ENCODE measurements at places on chromosomes 6 and 20.

DNA sequence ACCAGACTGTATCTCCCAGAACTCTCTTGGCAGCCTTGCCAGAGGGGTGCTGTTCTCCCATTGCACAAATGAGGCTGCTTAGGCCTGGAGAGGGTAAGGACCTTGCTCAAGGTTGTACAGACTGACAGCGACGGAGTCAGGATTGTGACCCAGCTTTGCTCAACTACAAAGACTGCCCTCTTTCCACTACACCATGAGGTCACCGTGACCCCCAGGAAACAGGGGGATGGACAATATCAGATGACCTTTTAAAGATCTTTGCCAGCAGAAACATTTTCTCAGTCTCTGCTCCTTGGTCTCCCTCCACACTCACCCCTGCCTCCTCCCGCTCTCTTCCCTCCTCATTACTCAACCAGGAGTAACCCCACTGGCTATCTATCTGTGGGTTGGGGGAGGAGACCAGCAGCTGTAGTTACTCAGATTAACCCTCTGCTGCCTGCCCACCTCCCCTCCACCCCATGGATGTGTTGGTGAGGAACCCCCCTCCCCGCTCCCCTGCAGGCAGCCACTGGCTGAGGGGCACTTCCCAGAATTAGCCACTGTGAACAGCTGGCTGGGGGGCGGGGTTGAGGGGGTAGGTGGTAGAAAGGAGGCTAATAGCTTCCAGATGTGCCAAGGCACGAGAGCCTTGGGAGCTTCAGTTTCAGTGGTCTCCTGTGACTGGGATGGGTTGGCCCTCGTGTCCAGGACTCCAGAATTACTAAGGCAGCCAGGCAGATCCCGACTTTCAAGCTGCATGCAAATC, 26.9 kb upstream of the MRPS18A start:
- no peak for DNase-seq

GRCh38 chr6:50141100-50141499, 91.4 kb upstream of the DEFB112 start:
- DNase-seq, result no peak

DNA sequence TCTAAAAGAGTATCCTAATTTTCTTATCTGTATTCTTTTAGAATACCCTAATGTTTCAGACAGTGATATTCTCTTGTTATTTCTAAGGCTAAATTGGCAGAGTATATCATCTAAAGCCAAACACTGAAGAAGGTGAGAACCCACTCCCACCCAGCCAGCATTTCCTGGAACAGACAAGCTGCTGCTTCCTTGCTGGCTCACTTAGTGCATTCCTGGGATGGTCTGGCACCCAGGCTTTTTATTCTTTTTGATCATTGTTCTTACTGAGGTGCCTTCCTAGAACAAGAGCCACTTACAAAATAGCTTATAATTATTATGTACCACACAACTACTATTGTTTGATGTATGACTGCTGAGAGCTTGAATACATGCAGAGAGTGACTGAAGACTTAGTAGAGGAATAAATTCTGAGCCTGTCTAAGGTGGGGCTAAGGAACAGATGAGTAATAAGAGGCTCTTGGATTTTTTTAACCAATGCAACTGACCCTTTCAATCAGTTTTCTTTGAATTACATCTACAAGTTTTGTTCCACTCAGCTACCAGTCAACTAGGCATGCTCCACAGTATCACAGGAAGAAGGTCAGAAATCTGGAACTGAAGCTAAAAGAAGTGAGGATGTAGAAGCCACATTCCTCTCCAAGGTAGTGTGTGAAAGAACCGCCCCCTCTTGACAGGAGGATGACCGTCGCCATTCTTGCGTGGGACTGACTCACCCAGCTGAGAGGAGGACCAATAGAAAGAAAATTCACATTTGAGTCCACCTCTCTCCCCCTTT, 30.1 kb downstream of the PRPH2 start:
- DNase-seq, result peak; percentile 12

DNA sequence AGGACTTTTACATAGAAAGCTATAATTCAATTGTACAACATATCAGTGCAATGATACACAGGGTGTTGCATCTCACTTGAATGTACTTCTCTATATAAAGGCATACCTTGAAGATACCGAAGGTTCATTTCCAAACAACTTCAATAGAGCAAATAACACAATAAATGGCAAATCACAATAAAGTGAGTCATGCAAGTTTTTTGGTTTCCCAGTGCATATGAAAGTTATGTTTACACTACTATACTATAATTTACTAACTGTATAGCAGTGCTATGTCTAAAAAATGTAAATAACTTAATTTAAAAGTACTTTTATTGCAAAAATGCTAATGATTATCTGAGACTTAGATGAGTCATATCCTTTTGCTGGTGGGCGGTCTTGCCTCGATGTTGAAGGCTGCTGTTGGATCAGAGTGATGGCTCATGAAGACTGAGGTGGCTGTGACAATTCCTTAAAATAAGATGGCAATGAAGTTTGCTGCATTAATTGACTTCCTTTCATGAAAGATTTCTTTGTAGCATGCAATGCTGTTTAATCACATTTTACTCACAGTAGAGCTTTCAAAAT, 188.8 kb downstream of the TASP1 start:
- DNase-seq, result no peak

DNA sequence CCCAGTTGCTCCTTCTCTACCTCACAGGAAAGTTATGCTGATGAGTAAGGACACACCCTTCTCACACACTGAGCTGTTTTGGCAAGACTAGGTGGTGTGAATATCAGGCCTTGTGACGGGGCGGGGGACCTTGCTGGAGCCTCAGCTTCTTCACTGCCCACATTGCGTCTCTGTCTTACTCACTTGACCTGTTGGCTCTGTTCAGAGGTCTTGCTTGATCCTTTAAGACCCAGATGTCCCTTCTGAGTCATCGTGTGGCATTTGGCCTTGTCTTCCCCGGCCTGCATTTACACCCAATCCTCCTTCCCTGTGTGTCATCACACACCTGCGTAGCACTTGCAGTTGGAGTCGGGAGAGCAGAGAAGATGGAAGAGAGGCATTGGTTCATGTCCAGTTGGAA, 8.3 kb upstream of the PRND start:
- DNase-seq, result no peak

GRCh38 chr6:135397172-135397952, 100.2 kb downstream of the AHI1 start:
- no peak for DNase-seq

DNA sequence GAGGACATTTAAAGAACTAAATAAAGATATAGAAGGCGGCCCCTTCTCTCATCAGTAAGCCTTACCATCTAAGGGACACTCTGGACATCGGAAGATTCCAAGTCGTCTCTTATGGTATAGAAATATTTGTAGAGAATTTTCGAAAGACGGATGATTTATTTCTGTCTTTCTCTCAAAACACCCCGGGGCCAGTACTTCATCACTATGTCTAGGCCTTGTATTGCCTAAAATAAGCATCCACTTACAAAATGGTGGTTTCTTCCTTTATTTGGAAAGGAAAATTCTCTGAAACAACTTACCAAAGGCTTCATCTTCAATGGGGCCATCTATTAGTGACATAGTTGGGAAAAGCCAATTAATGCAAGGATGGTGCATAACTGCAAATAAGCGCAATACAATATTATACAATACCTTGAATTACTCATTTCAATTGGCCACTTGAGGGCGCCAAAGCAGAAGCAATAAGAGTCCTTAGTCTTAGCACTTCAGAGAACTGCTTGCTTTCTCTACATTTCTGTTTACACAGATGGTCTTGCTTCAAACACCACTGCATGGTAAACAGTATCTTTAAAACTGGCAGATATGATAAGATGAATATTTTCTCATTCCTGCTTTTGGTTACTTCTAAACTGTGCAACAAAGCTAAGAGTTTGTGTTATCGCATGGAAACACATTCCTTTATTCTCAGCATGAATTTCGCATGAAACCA, 113.2 kb downstream of the VIP start:
- DNase-seq, result peak; percentile 74

GRCh38 chr20:45450097-45450818, 19.3 kb upstream of the WFDC2 start:
- peak; percentile 22 for DNase-seq

GRCh38 chr6:136717716-136717990, 74.6 kb downstream of the MAP3K5 start:
- no peak for DNase-seq

DNA sequence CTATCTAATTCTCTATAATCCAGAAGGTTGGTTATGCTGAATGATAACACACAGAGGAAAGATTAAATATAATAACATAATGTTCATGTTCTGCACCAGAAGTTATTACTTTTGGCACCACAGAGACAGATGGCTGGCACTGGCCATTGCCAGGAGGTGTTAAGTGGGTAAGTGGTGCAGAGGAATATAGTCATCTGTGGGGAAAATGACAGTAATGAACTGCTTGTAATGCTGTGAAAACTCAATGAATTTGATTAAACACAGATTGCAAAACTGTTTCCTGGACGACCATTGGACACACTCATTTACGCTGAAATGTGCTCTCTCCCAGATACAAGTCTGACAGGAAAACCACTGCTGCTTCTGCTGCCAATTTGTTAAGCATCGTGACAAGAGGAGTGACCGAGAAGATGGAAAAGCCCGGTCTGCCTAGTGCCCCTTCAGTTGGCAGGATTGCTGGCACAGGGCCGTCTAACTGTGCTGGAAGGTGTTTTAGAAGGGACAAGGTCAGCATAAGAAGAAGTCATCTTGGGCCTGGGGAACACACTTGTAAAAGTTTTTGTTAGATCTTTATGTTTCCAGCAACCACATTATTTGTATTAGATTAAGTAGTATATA, 567.4 kb downstream of the CBLN4 start:
- DNase-seq, result no peak

DNA sequence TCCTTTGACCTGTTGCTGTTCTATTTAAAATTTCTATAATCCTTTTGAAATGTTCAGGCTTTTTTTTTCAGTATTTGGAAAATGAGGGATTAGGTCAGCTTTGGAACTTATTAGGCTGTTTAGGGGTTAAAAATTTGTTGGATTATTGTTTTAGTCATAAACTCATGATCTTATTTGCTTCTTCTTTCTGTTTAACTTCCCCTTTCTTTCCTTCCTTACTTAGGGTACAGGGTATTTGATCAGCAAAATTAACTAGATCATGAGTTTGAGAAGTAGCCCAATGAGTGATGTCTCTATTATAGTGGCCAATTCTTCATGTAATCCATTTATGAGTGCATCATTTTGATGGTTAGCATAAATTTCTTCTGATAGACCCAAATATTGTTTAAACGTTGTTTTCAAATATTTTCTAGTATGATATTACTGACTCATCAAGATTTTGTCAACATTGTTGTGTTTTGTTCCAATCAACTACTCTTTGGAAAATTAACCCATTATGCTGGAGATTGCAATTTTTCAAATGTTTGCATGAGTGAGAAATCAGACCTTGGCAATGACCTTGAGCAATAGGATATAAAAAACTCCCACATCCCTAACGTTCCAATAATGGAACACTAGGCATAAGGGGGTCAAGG, 94.4 kb downstream of the OTOR start:
- no peak for DNase-seq

GRCh38 chr20:11048739-11049138, 374.9 kb upstream of the JAG1 start:
- DNase-seq, result no peak

- no peak for DNase-seq
Observed at GRCh38 chr6:27296106-27296783, 15.8 kb downstream of the POM121L2 start.

GRCh38 chr6:4185846-4186245, 50.5 kb upstream of the ECI2 start:
- no peak for DNase-seq

GRCh38 chr20:38136421-38137245, 28.4 kb downstream of the TGM2 start:
- no peak for DNase-seq

DNA sequence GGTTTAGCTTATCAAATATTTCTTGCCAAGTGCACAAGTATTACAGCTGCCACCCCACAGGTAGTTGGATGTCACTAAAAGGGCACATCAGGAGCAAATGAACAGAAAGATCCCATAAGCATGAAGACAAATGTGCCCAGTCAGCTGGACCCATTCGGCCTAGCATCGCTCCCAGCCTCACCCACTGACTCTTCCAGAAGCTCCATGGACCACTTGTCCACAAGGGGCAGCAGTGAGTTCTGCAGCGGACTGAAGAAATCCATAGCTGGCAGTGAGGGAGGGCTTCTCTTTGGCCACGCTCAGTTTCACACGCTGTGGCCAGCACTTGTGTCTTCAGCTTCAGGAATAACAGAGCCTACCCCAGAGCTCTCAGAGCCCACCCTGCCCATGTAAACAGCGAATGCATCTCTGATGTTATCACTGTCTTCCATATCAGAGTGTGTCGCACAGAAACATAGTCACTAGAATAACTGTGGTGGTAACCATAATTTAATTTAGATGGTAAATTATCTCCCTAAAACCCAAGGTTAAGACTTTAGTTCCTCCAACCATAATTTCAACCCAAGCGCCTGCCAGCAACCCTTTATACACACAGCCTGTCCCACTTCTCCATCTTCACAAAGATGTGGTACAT, 15.8 kb downstream of the CGA start:
- DNase-seq, result peak; percentile 79

GRCh38 chr6:120378582-120379220, 955.6 kb downstream of the TBC1D32 start:
- DNase-seq, result no peak

GRCh38 chr20:9977629-9978028, 57.2 kb upstream of the ANKEF1 start:
- DNase-seq, result no peak

DNA sequence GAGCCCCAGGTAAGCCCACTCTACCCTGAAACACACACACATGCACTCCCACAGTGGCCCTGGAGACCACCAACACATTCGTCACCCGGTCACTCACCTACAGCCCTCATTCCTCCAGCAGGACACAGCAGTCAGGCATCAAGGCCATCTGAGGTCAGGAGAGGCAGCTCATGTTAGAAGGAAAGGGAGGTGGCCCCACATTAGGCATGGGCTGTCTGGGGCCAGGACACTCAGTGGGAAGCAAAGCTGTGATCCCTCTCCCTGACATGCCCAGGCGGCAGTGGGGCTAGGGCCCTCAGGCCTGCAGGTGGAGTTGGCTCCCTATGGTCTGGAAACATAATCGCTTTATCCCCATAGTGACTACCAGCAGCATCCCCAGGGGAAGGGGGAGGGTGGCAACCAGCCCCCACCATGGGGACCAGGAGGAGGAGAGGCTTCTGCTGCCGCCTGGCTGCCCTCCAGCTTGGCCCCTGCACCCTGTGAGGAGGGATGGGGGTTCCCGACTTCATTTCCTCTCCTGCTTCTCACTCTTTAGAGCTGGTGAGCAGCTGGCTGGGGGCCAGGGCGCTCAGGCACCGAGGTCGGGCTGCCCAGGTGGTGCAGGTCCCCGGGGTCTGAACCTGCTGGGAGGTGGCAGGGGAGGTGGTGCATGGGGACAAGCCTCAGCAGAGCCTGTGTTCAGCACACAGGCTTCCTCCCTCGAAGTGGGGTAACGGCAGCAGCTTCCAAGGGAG, 76.6 kb upstream of the CST7 start:
- DNase-seq, result no peak

GRCh38 chr6:5710516-5710915, 296.2 kb downstream of the NRN1 start:
- DNase-seq, result no peak

- no peak for DNase-seq
Observed at GRCh38 chr20:37808233-37809070, 94.5 kb upstream of the VSTM2L start.

GRCh38 chr6:95648636-95649035, 71.3 kb downstream of the MANEA start:
- DNase-seq, result no peak

GRCh38 chr6:24949020-24949569, 13.3 kb upstream of the RIPOR2 start:
- peak; percentile 31 for DNase-seq
